Foreskin keratinocyte (primary cell): ENCODE measurements at places on chromosomes 6 and 20.

DNA sequence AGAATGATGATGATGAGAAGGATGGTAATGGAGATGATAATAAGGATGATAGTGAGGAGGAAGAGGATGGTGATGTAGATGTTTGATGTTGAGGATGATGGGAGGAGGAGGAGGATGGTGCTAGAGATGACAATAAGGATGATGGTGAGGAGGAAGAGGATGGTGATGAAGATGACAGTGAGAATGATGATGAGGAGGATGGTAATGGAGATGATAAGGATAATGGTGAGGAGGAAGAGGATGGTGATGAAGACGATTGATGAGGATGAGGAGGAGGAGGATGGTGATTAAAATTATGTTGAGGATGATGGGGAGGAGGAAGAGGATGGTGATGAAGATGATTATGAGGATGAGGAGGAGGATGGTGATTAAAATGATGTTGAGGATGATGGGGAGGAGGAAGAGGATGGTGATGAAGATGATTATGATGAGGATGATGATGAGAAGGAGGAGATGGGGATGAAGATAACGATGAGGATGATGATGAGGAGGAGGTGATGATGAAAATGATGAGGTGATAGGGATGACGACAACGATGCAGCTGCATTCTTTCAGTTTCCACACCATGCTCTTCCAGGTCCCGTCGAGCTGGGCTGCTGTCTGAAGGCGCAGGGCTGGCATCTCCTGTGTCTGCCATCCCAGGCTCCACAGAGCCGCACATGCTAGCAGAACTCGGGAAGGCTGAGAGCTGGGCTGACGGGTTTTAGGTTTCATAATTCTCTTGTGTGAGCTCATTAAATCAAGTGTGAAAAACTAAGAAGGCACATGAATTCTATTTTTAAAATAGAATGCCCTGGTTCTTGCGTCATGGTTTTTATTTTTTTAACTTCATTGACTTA is 274.9 kb downstream of the SMOC2 start:
- no peak for DNase-seq

- DNase-seq: no peak
Observed at GRCh38 chr6:78523622-78524021, 343.7 kb upstream of the IRAK1BP1 start.

DNA sequence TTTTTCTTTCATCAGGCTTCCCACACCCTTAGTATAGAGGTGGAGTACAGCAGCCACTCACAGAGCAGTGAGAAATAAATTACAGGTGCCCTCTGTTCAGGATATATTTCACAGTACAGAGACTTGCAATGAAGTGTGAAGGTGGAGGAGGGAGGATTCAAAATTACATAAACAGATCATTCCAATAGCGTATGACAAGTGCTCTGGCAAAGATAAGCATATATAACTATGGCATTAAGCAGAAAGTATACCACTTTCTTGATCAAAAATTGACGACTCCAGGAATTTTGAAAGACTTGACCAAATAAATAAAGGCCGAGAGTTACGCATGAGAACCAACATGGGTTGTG is 108.7 kb downstream of the GPX5 start:
- DNase-seq: no peak

DNA sequence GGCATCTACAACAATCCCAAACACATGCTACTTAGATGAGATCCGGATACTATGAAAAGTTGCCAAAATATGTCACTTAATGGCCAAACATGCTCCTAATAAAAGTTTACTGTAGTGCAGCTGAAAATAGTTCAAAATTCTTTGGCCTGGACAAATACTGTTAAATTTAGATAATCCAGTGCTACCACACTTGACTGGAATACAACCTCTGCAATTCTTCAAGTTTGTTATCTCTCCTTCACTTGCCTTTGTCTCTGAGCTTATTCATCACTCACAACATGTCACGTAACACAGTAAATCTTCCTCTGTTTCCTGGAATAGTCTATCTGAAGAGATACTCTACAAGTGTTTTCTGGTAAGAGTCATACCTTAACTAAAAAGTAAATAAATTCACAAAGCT is 10.5 kb upstream of the PLN start:
- no peak for DNase-seq

DNA sequence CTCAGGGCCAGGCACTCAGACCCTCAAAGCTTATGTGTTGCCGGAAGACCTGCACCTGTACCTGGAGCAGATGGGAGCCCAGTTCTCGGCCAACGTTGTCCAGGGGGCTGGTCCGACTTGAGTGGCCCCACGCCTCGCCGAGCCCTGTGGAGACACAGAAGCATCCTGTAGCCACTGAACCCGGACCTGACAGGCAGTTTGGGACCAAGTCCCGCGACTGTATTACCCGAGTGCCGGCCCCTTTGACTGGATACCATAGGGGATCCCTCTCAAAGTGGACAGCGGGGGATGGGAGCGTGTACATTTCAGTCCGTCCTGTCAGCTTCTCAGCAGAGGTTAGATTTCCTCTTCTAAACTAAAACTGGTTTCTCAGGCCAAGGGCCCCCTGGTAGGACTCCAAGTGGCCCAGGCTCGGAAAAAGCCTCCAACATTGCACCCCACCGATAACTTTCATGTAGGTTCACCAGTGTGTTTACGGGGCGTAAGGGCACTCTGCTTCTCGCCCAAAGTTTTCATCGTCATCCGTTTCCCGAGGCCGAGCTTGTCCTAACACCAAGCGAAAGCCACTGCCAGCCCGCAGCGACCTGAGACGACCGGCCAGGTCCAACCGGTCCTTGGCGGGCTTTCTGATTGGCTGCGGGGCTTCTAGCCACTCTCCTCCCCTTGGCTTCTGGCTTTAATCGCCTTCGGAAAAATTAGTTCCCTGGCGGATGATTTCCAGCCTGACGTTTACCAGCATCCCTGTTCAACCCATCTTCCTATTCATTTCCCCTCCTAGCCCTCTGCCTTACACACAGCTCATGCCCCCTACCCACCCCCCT is 10.8 kb downstream of the SIM1 start:
- DNase-seq: no peak

DNA sequence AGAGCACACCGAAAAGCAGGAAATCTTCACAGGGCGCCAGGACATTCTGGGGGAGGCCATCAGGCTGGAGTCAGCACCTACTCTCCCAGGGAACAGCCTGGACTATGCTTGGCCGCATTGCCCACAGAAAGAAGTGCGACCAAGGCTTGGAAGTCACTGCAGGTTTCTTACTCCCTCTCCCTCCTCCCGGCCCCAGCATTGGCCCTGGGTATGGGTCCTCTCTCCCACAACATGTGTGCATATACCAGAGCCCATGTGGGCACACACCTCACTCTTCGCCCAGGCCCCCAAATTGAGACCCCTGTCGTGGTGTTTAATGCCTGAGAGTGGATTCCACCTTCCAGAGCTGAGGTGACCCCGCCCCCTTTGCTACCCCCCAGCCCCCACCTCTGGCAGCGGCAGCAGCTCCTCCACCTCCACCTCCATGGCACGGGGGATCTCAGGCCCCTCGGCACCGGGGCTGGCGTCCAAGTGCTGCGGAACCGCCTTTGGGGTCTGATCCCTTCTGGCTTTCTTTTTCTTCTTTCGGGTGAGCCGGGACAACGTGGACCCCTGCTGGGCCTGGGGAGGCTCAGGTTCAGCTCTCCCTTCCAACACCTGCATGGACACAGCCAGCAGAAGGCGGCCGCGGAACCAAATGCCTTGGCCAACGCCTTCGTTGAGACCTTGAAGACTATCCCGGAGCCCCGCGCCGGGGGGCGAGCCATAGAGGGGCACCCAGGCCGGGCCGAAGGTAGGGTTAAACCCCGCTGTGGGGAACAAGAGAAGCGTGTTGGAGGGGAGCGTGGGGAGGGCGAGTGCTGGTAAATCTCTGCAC is 15.2 kb upstream of the SPAG4 start:
- DNase-seq: no peak

DNA sequence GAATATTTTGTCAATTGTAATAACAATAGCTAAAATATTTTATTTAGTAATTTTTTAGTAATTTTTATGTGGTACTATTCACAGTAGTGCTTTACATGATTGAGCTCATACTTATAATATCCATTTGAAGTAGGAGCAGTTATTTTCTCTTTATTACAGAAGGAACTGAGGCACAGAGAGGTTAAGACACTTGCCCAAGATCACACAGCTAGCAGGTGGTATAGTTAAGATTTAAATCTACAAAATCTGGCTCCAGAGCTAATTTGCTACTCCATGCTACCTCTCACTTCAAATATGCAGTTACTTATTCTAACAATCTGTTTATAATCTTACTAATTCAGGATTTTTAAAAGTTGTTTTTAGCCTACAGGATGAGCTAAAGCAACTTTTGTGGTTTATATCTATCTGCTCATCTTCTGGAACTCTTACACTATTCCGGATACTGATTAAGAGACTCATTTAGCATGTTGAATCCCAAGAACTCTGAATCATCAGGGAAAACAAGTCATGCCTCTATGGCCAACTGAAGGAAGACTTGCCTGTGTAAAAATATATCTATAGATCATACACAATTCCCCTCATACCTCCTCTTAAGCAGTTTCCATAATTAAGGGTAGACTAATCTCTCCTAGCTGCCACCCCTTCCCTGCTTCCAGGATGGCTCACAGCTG is 324.2 kb downstream of the UBE3D start:
- peak; percentile 29 for DNase-seq

DNA sequence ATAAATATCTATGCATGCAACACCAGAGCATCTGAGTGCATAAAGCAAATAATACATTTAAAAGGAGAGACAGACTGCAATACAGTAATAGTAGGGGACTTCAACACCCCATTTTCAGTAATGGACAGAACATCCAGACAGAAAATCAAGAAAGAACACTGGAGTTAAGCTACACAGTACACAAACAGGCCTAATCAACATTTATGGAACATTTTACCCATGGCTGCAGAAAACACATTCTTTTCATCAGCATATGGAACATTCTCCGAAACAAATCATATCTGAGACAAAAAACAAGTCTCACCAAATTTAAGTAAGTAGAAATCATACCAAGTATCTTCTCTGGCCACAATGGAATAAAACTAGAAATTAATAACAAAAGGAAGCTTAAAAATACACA is 50.5 kb downstream of the REV3L start:
- DNase-seq: no peak

- no peak for DNase-seq
Observed at GRCh38 chr6:70379473-70380013, 33.8 kb upstream of the FAM135A start.

- no peak for DNase-seq
Observed at GRCh38 chr6:53192682-53193188, 44.1 kb upstream of the GCM1 start.

DNA sequence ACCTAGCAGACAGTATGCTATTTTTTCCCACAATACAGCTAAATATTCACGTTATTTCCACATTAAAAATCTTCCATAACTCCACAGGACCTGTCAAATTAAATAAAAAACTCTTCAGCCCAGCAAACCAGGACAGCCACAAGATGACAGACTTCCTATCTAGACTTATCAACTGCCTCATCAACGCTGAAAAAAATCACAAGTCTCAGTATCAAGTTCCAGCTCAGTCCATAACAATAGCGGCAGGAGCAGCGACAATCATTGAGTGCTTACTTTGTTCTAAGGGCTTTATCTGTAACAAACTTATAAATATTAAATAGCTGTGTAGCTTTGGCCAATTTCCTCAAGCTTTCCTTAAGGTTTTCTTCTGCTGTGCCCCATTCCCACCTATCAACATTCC is 24.7 kb downstream of the RCAN2 start:
- DNase-seq: no peak

GRCh38 chr6:168147205-168147738 is 68.3 kb upstream of the FRMD1 start:
- no peak for DNase-seq

GRCh38 chr6:111871207-111871606 is 2.0 kb downstream of the FYN start:
- no peak for DNase-seq

- DNase-seq: no peak
Observed at GRCh38 chr6:37187321-37188022, 17.5 kb downstream of the PIM1 start.

- no peak for DNase-seq
Observed at GRCh38 chr20:47727170-47727880, 58.0 kb downstream of the SULF2 start.

DNA sequence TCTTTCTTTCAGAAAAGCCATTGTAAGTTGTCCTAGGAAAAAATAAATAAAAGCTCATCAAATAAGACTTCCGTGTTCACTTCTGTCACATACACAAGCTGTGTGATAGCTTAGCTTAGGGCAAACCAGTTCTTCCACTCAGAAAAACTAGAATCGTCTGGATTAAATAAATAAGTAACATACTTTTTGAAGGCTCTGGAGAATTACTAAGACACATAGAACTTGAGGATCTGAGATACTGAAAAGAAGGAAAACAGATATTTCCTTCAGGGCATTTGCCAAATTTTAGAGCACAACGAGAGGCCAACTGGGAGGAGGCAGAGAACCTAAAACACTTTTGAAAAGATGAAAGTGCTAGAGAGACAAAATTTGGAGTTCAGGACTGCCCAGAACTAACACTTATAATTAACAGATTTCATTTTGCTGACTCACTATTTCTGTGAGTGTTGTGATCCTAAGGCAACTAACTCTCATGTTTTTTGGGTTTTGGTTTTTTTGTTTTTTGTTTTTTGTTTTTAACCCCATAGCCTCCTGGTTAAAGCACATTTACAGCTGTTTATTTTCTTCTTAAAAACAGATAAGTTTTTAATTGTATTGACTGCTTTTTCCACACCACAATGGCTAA is 38.7 kb upstream of the THEMIS start:
- peak; percentile 44 for DNase-seq

- no peak for DNase-seq
Observed at GRCh38 chr20:56909918-56910714, 281.0 kb downstream of the TFAP2C start.

- DNase-seq: no peak
Observed at GRCh38 chr6:16471222-16471909, 233.0 kb downstream of the GMPR start.

GRCh38 chr6:80331522-80331921 is 225.1 kb downstream of the BCKDHB start:
- DNase-seq: no peak

DNA sequence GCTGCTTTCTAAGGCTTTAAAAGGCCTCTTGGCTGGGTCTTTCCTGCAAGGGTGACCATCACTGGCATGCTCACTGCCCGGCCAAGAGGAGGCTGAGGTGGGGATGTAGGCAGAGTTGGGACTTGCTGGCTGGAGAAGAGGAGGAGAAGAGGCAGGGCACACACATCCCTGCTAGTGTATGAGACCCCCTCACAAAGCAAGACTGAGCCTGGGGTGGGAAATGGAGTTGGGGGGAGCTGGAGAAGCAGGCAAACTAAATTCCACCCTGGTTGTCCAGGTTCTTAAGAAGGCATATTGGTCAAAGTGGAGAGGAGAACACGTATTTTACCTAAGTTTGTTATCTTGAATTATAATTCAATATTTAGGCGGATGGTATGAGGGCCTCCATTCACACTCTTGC is 1.7 kb upstream of the KIZ start:
- DNase-seq: no peak

- no peak for DNase-seq
Observed at GRCh38 chr6:142568857-142569597, 267.2 kb downstream of the ADGRG6 start.
